ENCODE measurements at places on chromosomes 11 and 22.
A peak's percentile ranks its signal among the peaks of the same experiment; 100 is the strongest.

DNA sequence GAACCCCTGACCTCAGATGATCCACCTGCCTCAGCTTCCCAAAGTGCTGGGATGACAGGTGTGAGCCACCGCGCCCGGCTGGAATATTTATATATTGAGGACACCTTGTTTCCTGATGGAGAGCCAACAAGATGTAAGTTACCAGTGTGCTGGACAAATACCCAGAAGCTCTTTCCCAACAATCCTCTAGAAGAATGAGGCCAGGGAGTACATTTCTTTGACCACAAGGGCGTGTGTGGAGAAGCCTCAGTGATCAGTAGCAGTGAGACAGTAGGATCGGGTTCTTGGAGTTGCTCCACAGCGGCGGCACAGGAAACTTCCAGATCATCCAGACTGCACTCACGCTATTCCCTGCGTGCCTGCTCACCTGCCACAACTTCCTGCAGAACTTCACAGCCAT is 10.3 kb upstream of the POLA2 start:
- no peak for DNase-seq

DNA sequence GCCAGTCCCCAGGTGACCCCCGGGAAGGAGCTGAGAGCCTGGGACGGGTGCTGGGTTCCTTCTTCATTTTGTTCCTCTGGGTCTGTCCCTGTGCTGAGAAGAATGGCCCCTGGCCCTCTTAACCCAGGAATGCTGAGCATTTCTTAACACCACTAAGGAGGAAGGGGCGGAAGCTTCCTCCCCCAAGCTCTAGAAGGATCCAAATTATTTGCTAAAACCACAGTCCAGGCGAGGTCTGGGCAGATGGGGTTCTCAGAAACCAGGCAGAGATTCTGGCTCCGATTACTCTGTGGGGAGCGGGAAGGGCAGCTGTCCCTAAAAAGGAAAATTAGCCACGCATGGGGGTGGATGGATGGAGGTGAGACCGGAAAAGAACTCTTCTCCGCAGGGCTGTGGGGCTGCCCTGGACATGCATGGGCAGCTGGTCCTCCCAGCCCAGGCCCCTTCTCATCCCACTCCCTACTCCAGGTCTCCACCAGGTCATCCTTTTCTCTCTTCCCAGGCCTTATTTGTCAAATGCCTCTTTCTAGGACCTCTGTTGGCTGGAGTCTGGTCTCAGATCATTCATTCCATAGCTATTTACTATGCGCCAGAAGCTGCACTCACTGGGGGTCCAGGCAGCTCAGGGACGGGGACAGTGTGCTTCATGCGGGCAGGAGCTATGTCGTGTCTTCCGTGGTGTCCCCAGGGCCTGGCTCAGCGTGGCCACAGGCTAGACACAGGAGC is 45.0 kb upstream of the MYH9 start:
- DNase-seq: no peak

DNA sequence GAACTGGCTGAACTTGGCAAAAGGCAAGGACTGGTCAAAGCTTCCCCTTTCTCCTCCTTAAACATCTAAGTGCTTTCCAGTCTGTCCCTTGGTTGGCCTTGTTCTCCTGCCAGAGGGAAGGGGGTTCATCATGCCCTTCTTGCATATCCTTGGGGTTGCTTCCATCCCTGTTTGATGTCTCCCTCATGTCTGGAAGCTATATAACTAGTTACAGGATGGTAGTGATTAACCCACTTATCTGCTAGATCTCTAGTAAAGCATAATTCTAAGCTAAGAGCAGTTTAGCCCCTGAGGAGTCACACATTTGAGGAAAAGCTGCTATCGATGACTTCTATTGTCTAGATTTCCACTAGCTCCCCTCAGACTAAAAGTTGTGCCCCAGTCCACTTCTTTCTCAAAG is 22.9 kb downstream of the APOL5 start:
- no peak for DNase-seq

- DNase-seq: no peak
Measured at GRCh38 chr11:66219846-66220565, 48.4 kb upstream of the RAB1B start.

DNA sequence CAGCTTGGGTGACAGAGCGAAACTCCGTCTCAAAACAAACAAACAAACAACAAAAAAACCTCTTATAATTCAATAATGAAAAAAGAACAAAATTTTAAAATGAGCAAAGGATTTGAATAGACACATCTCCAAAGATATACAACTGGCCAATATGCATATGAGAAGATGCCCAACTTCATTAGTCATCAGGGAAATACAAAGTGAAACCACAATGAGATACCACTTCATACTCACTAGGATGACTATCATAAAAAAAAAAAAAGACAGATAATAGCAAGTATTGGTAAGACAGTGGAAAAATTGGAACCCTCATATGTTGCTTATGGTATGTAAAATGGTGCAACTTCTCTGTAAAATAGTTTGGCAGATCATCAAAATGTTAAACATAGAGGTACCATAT is 28.7 kb upstream of the BARX2 start:
- no peak for DNase-seq

DNA sequence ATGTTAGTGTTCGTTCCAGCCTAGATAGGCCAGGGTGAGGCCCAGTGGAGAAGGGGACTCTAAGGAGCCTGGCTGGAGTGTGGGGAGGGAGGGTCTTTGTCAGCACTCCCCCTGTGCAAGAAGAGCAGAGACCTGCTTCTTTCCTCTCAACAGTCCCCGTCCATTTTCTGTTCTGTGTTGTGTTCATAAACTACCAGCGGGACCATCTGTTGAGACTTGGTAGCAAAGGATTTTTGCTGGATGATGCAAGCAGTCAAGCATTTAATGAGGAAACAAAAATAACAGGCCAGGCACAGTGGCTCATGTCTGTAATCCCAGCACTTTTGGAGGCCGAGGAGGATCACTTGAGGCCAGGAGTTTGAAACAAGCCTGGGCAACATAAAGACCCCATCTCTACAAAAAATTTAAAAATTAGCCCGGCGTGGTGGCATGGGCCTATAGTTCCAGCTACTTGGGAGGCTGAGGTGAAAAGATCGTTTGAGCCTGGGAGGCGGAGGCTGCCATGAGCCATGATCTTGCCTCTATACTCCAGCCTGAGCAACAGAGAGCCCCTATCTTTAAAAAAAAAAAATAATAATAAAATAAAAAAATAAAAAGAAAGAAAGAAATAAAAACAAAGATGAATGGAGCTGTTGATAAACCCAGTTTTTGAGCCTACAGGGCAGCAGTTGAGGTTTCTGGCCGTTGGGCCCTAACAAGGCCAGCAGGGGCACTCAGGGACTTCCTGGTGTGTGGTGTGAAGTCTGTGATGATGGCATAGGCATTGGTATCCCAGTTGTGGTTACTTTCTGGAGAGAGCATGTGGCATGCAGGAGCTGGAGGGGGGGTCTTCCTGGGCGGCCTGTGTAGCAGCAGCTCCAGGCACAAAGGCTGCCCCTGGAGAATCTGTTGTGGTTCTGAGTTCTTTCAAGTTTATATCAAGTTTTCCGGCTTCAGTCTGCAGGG is 1.7 kb upstream of the TXNRD2 start:
- DNase-seq: no peak

GRCh38 chr11:132024587-132025295 is 654.3 kb downstream of the NTM start:
- DNase-seq: no peak

DNA sequence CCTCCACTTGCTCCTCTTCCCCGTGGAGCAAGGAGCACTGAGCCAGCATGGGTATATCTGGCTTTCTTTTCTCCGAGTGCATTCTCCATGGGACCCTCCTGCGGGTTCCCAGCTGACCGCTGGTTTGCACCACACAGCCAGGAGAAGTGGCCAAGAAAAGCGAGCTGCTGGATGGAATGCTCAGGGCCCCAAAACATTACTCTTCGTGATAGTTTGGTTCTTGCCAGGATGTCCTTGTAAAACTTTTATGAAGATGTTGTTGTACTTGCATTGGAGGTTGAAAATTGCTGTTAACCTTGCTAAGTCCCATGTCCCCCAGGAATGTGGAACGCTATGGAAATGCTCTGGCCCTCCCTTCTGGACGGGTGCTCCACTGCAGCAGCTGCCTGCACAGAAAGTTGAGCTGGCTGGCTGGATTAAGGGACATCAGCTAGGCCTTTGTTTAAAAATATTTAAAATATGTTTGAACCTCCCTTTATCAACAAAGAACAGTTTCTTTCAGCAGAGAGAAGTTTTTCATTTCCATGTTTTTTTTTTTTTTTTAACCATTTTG is 68.7 kb downstream of the ZNRF3 start:
- DNase-seq: no peak

- DNase-seq: no peak
Measured at GRCh38 chr22:41690476-41690875, 1.8 kb upstream of the SNU13 start.

- no peak for DNase-seq
Measured at GRCh38 chr11:81658722-81659121, 1074.9 kb downstream of the FAM181B start.

DNA sequence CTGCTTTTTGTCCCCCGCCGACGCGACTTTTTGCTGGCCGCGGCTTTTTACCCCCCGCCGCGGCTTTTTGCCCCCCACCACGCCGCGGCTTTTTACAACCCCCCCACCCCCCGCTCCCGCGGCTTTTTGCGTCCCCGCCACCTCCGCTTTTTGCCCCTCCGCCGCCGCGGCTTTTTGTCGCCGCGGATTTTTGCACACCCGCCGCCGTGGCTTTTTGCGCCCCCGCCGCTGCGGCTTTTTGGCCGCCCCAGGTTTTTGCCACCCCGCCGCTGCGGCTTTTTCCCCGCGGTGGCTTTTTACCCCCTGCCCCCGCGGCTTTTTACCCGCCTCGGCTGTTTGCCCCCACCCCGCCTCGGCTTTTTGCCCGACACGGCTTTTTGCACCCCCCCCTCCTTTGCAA is 205.5 kb downstream of the CCT8L2 start:
- no peak for DNase-seq

- no peak for DNase-seq
Measured at GRCh38 chr11:111797145-111797581, 31.0 kb upstream of the PPP2R1B start.

DNA sequence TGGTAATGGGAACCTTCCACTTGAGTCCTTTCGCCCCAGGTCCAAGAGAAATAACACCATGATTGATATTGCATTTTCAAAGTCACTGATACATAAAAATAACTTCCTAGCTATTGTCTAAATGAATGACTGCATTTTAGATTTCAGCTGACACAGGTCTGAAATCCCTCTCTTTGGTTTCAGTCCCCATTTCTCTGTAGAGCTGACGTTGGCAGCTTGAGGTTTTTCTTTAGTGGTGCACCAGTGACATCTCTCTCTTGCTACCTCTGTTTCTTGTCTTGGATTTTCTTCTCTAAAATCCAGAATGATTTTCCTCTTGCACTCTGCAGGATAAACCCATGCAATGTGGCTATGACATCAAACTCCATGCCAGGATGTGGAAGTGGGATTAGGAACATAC is 31.7 kb upstream of the SORL1 start:
- no peak for DNase-seq

GRCh38 chr11:123640677-123641494 is 13.5 kb downstream of the SCN3B start:
- peak; percentile 32 for DNase-seq

GRCh38 chr11:72930008-72930407 is 115.8 kb downstream of the ATG16L2 start:
- no peak for DNase-seq

DNA sequence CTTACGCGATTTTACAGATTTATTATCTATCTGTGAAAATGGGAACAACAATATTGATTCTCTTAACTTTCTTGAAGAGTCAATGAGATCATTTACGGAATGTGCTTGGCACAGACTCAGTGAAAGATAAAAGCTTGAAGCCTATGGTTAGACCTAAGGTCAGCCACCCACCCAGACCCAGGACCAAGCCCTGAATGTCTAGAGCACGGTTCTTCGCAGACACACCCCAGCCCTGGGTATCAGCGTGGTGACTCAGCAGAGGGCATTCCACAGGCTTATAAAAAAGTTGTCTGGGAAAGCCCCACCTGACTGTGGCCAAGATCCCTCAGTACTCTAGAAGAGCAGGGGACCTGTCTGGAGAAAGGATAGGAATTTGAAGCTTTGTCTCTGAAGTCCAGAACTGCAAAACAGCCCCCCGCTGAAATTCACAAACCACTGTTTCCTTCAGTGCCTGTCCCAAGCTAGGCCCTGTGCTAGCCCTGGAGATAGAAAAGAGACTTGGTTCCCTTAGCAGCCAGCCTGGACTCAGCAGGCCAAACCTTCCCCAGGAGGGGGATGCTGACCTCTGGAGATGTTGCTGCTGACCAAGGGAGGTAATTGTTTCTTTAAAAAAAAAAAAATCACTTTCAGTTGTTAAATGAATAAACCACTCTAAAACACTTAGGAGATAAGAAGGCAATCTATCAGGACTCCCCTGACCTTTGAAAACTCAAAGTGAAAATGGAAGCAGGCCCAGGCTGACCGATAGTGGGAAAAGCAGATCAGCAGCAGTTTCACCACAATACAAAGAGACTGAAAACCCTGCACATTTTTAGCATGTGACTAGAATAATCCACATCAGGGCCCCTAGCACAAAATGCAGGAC is 114.0 kb downstream of the ABTB2 start:
- no peak for DNase-seq

GRCh38 chr11:114745150-114745671 is 66.9 kb downstream of the NXPE2 start:
- no peak for DNase-seq

DNA sequence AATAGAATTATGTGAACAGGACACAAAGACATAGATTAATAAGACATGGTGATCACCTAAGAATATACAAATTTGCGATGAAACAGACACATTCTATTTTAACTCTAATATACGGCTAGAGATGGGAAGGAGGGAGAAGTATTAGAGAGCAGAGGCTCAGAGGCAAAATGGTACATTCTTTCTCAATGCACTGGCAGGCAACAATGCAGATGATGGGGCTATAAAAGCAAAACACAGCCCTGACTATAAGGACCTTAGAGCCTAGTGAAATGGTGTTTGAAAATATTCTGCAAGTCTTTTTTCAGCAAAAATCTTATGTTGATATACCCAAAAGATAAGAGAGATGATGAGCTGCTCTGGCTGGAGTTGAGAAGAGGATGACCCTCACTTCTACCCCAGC is 13.1 kb downstream of the TCF20 start:
- no peak for DNase-seq

GRCh38 chr11:67301951-67302516 is 1.3 kb upstream of the SSH3 start:
- DNase-seq: no peak

DNA sequence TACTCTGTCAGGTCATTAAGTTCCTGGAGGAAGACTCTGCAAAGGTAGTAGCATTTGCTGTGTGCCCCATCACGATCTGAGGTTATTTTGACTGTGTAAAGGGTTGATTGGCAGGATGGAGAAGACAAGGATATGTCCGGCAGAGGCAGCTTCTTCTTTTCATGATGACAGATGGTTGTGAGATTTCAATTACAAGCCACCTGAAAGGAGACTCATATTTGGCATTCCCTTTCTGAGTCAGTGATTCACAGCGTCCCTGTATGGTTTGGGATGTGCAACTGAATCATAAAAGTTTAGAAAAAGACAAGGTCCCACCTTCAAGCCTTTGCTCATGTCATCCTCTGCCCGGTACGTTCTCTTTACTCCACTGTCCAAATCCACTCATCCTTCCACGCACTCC is 113.4 kb downstream of the MTNR1B start:
- DNase-seq: no peak

DNA sequence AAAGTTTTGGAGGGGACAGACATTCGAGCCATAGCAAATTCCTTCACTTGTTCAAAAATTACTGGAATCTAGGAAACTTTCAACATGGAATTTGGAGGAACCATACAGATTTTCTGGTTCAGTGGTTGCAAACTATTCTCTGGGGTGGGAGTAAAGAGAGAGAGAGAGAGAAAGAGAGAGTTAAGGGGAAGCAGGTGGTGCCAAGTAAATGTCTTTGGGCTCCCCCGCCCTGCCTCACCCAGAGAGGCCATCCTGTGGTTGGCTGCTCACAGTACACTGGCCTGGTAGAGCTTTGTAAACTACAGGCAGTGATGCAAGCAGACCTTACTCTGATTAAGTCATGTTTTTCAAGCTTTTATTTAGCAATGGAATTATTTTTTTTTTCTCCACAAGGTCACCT is 82.6 kb downstream of the ADAMTS15 start:
- no peak for DNase-seq
